Liver (tissue), 10 donors: ENCODE measurements at places on chromosomes 16 and 17.
A peak's percentile ranks its signal among the peaks of the same experiment; 100 is the strongest.

DNA sequence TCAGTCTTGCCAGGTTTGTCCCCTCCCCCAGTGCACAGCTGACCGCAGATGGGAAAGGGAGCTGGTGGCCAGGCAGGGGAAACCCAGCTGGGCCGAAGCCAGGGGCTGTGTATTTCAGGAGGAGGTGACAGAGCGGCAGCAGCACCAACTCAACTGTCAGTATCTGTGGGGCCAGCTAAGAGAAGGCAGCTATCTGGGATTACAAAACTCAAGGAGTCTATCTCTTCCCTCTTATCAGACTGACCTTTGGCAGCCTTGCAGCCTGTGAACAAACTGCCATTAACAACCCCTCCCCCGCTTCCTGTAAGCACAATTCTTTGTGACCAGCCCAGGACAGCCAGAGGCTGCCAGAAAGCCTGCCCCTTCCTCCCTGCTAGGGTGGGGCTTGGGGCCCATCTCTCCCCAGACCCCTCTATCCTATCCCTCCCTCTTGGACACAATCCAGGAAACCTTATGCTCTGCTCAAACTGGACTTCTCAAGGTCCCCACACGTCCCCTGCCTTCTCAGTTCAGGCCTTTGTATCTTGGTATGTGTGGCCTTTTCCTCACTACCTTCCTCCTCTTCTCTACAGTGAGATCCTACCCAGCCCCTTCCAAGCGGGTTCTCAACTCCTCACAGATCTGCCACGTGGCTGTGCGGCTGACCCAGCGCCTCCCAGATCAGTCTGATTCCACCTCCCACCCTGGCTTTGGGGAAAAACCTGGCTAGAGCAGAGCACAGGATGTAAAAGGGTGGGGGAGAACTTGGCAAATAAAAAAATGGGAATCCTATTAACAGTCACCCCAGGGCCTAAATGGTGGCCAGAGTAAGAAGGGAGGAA lies 10.5 kb downstream of the ST3GAL2 start:
- DNase-seq = peak; percentile 90

DNA sequence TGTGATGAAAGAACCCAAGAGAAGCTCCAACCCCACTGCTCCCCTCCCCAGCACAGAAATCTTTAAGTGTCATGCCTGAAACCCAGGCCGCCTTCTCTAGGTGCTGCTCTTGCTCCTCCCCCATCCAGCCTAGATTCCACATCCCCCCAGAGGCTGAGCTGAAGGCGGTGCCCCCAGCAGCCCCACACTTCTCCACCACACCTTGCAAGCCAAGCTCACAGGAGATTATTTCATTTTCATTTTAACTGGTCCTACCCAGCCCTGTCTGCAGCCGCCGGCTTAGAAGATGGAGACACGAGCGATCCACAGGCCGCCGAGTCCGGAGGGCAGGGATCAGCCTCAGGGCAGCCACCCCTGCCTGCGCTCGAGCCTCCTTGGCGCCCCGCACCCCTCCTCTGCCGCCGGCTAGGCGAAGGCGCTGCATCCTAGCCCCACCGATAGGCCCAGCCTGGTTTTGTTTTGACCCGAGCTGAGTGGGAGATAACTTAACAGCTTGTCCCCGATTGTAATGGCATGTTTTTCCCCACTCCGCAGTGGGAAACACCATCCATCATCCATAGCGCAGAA lies 125.3 kb downstream of the RBFOX3 start:
- DNase-seq = no peak

- no peak for DNase-seq
These were observed 63.3 kb downstream of the NXN start for GRCh38 chr17:916315-916714.

DNA sequence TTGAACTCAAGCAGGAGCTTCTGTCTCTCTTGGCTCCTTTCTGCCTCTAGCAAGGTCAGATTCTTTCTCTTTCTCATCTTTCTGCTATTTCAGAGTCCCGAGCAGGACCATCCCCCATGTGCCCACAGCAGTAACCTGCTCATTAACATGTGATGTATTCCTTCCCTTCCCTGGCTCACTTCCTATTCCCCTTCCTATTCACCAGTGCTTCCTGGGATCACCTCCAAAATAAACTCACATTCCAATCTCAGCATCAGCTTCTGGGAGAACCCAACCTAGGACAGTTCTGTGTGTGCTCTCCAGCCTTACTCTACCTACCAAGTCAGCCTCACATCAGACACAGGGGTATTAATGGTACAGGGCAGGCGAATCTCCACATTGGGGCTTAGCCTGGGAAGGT lies 546.4 kb upstream of the SALL1 start:
- no peak for DNase-seq

DNA sequence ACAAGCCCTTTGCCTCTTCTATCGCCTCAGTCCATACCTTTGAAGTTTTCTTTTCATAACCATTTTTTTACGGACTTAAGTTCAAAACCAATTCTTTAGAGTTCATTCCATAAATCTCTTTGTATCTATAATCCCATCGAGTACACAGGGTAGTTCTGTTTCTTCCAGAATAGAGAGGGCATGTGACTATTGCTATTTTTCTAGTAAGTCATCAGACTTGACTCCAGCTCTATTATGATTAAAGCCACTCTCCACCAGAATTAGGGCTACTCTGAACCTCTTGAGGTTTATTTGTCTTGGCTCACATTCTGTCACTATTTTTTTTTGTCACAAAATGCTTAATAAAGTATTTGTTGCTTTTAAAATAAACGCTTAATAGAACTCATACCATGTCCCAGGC lies 191.9 kb upstream of the AXIN2 start:
- no peak for DNase-seq

DNA sequence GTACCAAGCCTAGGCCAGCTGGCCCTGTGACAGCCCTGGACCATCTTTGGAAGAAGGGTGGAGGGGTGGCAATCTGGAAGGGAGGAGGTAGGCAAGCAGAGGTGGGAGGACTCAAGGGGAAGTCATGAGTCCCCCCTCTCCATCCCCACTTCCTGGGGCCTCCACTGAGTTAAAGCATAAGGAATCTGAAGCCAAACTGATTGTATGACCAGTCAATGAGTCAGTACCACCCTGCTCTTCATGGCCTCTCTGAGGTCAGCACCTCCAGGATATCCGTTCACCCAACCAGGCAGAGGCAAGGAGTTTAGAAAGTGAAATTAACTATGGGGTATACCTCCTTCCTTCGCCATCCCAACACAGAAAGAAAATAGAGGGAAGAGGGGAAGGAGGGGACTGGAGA lies 272.7 kb downstream of the SOX9 start:
- no peak for DNase-seq

GRCh38 chr17:58982626-58983025 lies 124.1 kb downstream of the TRIM37 start:
- no peak for DNase-seq

- no peak for DNase-seq
These were observed 35.2 kb upstream of the CBX4 start for GRCh38 chr17:79874329-79874981.

DNA sequence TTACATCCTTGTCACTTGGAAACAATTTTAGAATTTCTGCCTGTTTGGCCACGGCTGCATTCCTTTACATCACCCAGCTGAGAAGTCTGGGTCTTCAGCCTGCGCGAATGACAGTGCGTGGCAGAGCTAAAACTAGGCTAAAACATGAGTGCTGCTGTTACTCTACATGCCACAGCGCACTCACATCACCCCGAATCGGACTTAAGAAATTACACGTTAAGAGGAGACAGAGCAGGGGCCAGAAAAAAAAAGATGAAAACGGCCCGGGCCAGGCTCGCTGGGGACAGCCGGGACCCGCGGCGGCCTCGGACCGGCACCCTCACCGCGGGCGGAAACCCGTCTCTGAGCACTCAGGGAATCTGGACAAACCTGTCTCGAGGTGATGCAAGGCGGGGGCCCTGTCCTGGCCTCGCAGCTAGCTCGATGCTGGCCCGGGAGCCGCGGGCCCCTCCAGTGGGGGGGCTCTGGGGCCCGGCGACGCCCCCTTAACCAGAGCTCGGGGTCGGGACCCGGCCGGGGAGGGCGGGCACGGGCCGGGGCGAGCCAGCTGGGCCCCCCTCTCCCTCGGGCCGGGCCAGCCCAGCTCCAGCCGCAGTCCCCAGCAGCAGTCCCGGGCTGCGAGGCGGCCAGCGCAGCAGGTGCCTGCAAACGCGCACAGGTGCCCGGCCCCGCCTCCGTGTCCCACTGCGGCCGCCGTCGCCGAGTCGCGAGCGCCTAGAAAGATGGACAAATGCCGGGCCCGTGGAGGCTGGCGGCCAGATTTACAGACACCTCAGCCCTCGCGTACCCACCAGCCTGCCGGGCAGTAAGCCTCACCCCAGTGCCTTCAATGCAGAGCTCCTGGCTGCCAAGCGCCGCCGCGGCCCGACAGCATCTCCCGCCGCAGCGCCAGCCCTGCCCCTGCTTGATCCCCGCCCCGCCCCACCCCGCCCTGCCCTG lies at the start of gene AKTIP:
AKTIP (minus strand) TSS at position 879 of the 939 bp plus-strand sequence. CDS start 2,950 bp downstream, outside the sequence.
- no peak for DNase-seq

DNA sequence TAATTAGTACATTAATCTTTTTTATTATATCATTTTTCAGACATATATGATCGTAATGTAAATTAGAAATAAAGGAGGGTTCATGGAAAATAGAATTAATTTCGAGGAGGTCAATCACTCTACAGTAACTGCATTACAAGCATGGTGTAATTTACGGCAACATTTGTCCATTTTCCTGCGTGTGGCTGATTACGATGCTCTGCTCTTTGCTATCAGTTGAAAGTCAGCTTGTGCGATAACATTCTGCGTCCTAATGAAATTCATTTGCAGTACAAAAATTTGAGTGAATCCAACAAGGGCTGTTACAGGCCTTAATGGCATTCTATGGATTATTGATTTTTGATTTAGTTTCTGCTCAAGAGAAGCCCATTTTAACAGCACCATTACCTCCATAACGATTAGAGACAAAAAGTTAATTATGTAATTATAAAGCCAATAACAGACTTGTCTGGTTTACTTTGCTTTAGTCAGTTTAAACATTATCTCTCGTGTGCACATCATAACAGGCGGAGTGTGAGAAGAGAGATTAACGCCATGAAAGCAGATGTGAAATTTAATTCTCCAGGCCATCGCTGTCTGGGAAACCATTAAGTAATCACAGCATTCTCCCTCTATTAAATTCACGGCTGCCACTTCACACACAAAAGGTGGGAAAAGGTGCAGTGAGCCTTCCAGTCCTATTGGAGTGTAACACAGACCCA lies 256.4 kb upstream of the IRX3 start:
- DNase-seq = no peak

- DNase-seq = no peak
These were observed 53.7 kb downstream of the C16orf95 start for GRCh38 chr16:87263418-87264052.

DNA sequence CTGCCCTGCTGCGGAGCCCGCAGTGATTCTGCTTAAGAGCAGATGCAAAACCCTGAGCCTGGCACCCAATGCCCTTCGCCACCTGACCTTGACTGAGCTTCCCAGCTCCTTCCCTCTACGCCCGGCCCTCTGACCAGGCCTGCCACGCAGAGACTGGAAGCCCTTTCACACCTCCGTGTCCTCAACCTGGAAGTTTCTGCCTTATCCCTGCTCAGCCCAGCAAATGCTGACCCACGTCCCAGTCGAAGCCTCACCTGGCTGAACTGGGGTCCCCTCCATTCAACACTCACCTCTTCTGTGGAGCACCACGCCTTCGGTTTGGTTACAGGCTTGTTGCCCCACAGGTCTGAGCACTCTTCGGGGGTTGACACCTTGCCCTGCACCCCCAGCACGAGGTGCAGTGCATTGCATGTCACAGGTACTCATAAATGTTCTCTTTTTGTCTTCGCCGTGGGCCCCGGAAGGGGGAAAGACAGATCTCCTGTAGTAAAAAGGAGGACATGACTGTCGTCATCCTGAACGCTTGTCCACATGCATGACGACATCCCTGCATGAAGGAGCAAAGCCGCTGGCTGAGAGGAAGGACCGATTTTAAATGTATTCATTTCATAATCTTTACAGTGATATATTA lies 153.6 kb upstream of the TNRC6C start:
- DNase-seq = no peak

GRCh38 chr16:66888647-66889615 lies 8.6 kb downstream of the PDP2 start:
- no peak for DNase-seq

DNA sequence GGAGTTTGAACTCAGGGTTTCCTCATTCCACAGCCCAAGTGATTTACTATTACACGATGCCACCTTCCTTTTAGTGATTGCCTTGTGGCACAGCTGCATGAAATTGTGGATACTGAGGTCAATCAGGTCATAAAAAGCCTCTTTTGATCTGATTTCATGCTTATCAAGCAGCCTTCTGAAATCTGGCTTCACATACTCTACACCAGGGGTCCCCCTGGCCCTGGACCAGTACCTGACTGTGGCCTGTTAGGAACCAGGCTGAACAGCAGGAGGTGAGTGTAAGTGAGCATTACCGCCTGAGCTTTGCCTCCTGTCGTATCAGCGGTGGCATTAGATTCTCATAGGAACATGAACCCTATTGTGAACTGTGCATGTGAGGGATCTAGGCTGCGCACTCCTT lies 13.8 kb downstream of the SLFN5 start:
- DNase-seq = no peak

DNA sequence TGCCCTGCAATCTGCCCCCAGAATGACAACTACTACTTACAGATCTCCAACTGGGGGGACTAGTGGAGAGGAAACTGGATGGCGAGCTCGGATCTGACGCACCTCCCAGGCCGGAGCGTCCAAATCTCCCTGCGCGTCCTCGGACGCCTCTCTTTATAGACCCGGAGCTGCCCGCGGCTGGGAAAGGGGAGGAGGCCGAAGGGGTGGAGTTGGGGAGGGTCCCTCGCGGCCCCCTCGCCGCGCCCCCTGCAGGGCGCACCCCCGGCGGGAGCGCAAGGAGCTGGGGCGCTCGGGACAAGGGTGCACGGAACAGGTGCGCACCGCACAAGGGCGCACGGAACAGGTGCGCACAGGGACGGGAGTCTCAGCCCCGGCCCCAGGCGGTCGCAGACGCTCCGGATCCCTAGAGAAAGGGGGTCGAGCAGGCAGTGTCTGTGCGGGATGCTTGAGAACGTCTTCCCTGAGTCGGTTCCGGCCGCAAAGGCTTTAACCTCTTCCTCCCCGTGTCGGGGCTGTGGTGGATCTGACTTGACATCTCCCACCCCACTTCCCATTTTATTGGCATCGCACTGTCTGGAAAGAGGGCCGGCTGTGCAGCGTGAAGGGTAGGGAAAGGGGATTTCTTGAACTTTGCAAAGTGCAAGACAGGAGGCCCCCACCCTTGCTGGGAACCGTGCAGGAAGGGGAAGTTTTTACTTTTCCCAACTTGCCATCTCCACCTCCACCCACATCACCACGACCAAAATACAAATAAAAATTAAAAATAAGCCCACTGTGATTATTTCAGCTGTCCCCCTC lies at the start of gene MYH11:
MYH11 (minus strand) TSS at position 128 of the 798 bp plus-strand sequence. CDS start 18,776 bp downstream, outside the sequence.
- no peak for DNase-seq
